ENCODE measurements at places on chromosomes 13 and 19.
A peak's percentile ranks its signal among the peaks of the same experiment; 100 is the strongest.

- DNase-seq = no peak
Observed at GRCh38 chr13:49810567-49811526, 18.4 kb upstream of the KPNA3 start.

DNA sequence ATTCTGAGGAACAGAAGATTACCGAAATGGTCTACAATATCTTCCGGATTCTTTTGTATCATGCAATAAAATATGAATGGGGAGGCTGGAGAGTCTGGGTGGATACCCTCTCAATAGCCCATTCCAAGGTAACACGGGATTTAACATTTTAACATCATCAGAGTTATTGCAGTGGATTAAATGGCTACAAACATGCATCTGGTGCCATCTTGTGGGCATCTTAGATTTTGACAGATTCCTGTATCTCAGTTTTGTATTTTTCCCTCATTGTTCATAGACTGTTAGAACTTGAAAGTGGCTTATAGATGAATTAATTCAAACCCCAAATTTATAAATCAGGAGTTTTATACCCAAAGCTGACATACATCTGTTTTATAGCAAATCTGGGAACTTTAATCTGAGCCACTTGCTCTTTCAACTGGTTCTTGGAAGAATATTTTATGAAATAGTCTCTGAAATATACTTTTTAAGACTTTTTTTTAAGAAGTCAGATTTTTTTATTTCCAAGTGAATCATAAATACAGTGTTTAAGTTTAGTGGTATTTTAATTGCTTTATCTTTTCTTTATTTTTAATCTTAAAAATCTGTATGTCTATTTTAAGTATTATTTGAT lies 215.2 kb downstream of the NBEA start:
- peak; percentile 59 for DNase-seq

DNA sequence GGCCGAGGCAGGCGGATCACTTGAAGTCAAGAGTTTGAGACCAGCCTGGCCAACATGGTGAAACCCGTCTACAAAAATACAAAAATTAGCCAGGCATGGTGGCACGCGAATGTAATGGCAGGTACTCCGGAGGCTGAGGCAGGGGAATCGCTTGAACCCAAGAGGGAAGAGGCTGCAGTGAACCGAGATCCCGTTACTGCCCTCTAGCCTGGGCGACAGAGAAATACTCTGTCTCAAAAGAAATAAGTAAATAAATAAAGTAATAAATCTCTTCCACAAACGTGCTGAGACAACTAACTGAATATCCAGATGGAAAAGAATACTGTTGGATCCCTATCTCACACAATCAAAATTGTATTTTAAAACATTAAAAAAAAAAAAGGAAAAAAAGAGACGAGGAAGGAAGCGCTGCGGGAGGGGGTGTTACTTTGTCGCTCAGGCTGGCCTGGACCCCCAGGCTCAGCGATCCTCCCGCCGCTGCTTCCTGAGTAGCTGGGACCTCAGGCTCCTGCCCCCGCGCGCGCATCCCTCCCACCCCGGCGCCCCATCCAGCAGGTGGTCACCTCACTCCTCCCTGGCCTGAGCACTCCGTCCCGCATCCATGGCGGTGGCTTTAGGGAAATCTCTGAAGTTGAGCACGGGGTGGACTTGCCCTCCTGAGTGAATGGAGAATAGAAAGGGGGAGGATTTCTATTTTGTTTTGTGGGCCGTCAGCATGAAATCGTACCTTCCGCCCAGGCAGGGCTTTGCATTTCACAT lies 628 bp upstream of the ZNF813 start:
- DNase-seq = no peak

- no peak for DNase-seq
Observed at GRCh38 chr13:20090349-20090748, 70.5 kb downstream of the GJA3 start.

Data from midbrain (tissue), 1 donor.